ENCODE measurements at places on chromosomes 3 and 15.
A peak's percentile ranks its signal among the peaks of the same experiment; 100 is the strongest.

- DNase-seq: peak; percentile 78
Measured at GRCh38 chr15:101689901-101690300, 34.4 kb downstream of the TARS3 start.

- DNase-seq: peak; percentile 68
Measured at GRCh38 chr15:60507596-60508424, 28.9 kb upstream of the ICE2 start.

DNA sequence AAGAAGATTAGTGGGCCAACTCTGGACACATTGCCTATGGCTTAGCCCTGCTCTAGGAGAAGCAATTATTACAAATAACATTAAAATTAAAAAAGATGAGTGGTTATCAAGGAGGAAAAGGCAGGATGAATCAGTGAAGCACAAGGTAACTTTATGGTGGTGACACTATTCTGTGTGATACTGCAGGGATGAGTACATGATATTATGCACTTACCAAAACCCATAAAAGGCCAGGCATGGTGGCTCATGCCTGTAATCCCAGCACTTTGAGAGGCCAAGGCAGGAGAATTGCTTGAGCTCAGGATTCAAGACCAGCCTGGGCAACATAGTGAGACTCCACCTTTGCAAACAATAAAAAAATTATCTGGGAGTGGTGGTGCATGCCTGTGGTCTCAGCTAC is 344.3 kb upstream of the CDIN1 start:
- DNase-seq: no peak

GRCh38 chr3:73491287-73491662 is 133.5 kb downstream of the PDZRN3 start:
- DNase-seq: no peak

DNA sequence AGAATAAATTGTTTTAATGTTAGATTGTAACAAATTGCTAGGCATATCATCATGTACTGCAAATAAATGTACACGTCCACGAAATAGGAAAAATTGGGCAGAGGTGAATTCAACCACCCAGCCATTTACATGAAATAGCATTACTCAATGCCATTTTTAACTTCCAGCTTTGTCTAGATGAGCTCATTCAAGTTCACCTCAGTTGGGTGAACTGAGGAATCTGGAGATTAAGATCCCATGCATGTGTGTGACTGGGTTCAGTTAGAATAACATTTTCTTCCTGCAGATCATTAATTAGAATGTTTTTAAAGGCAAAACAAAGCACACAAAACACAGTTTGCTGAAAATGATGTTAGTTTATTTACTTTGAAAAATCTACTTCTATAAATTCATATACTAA is 767.8 kb upstream of the GOLIM4 start:
- DNase-seq: no peak

DNA sequence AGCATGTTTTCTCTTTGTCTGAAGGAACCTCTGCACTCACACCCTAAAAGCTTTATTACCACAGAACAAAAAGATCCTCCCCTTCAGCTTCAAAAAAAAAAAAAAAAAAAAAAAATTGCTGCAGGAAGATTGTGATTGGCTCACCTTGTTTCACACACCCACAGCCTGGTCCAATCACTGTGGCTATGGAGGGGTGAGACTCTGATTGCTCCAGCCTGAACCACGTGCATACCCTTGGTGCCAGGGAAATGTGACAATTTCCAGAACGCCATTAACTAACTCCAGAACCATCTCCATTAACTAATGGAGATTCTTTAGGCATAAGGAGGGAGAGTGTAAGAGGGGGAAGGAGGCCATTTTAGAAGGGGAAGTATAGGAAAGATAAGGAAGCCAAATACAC is 106.5 kb upstream of the CRBN start:
- no peak for DNase-seq
